Astrocyte (in vitro differentiated cells and primary cell): ENCODE measurements at places on chromosomes 6 and 20.

DNA sequence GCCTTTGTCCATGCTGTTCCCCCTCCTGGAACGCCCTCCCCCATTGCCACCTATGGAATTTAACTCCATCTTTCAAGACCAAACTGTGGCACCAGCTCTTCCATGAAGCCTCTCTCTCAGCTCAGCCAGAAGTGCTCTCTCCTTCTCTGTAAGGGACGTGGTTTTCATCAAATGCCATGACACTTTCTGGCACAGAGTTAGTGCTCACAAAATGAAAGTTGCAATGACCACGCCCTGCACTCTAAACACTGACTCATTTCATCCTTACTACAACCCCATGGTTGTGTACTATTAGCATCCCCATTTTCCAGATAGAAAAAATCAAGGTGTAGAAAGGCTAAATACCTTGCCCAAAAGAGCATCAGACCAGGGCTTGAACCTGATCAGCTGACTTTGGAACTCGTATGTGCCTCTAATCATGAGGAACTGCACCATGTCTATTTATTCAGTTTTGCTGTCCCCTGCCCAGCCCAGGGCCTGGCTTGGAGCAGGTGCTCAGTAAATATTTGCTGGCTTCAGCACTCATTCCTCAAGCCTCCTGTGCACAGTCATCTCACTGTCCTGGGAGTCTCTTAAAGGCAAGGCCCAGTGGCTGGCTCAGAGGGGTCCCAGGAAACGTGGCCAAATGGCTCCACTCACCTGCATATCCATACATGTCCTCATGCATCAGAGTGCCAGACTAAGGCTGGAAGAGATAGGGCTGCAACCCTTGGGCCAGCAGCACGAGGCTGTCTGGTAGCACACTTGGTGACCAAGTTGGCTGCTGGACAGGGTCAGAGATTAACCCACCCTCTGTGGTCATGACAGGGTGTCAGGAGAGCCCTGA, 77.9 kb downstream of the MRPL14 start:
- peak; percentile 51 for DNase-seq

GRCh38 chr20:15380770-15381169, 1043.4 kb upstream of the FLRT3 start:
- no peak for DNase-seq

- no peak for DNase-seq
These were observed 6.7 kb downstream of the SRXN1 start for GRCh38 chr20:646107-646867.

DNA sequence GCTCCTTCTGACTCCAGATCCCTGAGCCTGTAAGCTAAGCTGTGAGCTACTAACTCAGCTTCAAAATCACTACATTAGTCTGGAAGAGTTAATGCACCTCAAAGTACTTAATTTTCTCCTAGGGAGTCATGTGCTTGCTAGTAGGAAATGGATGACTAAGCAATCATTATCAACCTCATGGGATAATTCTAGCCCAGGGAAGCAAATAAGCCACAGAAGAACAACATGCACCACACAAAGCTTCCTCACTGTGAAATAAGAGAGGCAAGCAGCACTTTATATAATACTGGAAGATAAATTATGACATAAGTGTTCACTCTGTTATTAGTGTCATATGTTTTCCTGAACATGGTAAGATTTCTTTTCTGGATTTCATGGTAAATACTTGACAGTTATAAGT, 57.9 kb upstream of the RCAN2 start:
- no peak for DNase-seq

- DNase-seq, result no peak
These were observed 182.7 kb upstream of the PMEPA1 start for GRCh38 chr20:57892471-57892870.

DNA sequence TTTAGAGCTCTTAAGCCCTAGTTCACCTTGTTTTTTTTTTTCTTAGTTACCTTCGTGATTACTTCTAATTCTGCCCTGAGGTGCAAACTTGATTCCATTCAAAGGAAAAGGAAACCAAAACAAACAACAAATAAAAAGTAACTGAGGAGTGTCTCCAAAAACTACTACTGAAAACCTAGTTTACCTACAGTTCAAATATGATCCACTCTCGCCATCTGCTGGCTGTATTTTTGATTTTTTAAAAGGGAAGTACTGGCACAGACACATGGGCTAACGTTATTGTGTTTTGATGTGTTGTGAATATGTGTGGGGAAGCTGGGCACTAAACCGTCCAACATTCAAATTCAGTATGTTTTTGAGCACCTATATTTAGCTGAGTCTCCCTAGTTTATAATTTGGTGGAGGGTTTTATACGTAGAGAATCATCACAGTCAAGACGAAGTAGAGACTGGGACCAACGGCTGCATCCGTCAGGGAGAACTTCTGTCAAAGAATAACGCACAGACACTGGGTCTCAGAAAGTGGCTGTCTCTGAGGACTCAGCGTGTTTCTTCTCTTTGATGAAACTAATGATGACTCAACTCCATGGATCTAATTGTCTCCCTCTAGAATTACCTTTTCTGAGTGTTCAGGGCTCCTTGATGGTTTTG, 373.5 kb upstream of the BTBD3 start:
- DNase-seq, result peak; percentile 40
